Left ventricle myocardium superior (tissue), 1 donor: ENCODE measurements at places on chromosomes 11 and 22. TPM values are rescaled to one million over a fixed set of nuclear protein-coding genes. Genes with fewer than 3 reads are reported as not detected.

- no peak for DNase-seq
Measured at GRCh38 chr11:67498544-67498972, 6.6 kb downstream of the PITPNM1 start.

- no peak for DNase-seq
Measured at GRCh38 chr11:124915541-124916369, 3.3 kb upstream of the HEPN1 start.

DNA sequence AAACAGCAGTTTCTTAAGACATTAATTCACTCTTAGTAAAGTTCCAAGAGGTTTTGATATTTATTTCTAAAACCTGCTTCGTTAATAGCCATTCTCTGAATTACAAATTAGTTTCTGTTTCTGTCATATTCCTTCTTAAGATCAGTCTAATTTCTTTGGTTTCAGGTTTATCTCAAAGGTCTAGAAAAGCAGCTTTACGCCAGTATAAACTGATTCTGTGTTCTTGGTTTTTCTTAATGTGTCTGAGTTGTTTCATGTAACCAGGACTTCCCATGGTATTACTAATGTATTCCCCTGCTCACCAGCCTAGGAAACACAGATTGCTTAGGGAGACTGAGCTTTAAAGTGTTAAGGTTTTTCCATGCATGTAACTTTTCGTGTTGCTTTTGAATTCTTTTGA is 6.8 kb upstream of the ACY3 start:
- no peak for DNase-seq

GRCh38 chr11:121503051-121503450 is 50.3 kb upstream of the SORL1-AS1 start:
- DNase-seq = no peak

DNA sequence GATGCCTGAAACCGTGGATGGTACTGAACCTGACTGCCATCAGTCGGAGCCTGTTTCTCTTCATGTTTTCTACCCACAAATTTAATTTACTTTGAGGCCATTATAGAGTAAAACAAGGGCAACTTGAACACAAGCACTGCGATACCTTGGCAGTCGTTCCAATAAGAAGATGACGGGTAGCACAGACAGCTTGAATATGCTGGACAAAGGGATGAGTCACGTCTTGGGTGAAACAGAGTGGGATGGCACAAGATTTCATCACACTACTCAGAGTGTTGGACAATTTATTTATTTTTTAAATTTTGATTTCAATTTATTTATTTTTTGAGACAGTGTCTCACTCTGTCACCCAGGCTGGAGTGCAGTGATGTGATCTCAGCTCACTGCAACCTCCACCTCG is 5.7 kb downstream of the DIXDC1 start:
- DNase-seq = no peak

DNA sequence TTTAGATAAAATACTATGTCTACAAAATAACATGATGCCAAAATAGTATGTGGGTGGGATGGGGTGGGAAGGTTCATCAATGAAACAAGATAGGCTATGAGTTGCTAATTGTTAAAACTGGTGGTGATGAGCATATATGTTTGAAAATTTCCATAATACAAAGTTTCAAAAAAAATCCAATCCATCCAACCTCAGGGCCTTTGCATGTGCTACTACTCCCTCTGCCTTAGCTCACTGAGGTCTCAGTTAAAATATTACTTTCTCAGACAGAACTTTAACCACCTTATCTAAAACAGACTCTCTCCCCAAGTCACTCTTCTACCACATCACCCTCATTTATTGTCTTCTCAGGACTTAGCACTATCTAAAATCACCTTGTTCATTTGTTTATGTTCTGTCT is 201.1 kb downstream of the TTC28 start:
- no peak for DNase-seq

Gene CCDC87
- total RNA-seq = 0.25 TPM
